Caudate nucleus (tissue), 63 donors: ENCODE measurements at places on chromosomes 6 and 20.

- no peak for DNase-seq
Observed at GRCh38 chr20:23456409-23456808, 3.7 kb upstream of the CST11 start.

GRCh38 chr6:156347656-156348055 is 429.5 kb upstream of the ARID1B start:
- DNase-seq: no peak

DNA sequence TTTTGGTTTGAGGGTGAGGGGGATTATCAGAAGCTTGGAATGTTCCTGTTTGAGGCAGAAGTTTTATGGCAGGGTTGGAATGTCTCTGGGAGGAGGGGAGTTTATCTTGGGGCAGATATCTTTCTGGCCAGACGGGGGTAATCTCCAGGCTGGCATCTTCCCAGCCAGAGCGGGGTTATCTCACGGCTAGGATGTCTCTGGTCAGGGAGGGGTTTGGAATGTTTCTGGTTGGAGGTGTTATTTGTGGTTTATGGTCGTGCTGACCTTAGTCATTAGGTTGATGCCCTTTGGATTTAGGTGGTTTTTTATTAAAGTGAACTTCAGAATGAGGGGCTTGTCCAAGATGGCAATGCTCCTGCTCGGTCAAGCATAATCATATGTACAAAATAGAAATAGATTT is 14.8 kb downstream of the PGK2 start:
- DNase-seq: no peak

DNA sequence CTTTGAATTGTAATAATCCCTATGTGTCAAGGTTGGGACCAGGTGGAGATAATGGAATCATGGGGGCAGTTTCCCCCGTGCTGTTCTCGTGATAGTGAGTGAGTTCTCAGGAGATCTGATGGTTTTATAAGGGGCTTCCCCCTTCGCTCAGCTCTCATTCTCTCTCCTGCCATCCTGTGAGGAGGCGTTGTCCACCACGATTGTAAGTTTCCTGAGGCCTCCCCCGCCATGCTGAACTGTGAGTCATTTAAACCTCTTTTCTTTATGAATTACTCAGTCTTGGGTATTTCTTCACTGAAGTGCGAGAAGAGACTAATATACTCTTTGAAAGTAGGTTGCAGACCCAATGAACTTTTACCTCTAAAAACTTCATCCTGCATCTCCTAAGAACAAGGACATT is 39.2 kb upstream of the KCNG1 start:
- DNase-seq: no peak

DNA sequence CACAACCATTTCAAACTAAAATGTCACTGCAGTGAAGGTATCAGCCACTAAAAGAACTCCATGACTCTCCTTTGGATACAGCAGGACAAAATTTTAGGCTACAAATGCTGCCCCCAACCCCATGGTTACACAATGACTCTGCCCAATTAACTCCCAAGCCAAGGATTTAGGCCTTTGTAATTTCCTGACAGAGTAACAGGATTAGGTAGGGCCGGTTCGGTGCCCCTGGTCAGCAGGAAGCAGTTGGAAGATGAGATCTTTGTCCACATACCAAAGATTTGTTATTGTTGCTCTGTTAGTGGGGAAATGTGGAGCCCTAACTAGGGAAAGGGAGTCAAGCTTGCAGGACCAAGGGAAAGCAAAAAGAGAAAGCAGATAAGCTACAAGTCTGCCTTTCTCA is 26.7 kb upstream of the RIPK1 start:
- no peak for DNase-seq

- DNase-seq: no peak
Observed at GRCh38 chr6:93792746-93793145, 373.4 kb upstream of the EPHA7 start.

- no peak for DNase-seq
Observed at GRCh38 chr6:155040901-155041650, 46.0 kb downstream of the TIAM2 start.

DNA sequence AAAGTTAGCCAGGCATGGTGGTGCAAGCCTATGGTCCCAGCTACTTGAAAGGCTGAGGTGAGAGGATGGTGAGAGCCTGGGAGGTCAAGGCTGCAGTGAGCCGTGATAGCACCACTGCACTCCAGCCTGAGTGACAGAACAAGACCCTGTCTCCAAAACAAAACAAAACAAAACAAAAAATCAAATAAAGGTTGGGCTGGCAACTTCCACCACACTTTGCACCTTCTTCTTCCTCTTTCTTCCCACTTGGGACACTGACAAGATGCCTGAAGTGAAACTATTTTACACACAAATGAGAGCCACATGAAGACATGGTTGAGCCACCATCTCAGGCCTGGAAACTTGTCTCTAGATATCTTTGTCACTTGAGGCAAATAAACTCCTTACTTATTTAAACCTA is 53.8 kb upstream of the CCDC28A start:
- no peak for DNase-seq

- peak; percentile 37 for DNase-seq
Observed at GRCh38 chr6:163404825-163405265, 9.7 kb upstream of the QKI start.

GRCh38 chr6:35532126-35532525 is 19.4 kb upstream of the TULP1 start:
- no peak for DNase-seq

- DNase-seq: no peak
Observed at GRCh38 chr6:39330476-39330875, 8.0 kb upstream of the KCNK16 start.

GRCh38 chr20:61575151-61575937 is 323.3 kb downstream of the CDH4 start:
- DNase-seq: no peak

DNA sequence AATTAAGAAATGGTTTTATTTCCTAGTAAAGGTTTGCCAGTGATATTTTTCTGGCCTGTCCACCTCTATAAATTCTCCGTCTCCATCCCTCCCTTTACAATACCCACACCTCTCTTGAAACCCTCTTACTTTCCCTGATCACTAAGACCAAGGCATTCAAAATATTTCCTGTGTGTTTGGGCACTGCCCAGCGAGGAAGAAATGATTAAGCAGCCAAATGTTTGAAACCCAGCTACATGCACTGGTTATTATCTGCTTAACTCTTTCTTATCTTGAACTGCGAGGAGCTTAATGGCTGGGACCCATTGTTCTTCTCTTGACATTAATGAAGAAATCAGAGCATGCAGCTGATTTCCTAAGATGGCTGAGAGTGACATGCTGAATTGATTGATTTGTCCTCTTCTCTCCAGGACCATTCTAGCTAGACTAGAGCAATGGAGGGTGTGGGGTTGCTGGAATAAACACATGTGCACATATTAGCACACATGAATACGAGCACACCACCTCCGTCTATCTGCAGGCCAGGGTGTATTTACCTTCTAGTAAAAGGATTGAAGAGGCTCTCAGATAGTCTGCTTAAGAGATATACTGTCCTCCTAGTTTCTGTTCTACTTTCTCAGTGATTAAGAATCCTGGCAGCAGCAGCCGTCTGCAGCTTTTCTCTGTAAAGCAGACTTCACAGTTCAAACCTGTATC is 46.1 kb upstream of the PRDM1 start:
- DNase-seq: no peak

DNA sequence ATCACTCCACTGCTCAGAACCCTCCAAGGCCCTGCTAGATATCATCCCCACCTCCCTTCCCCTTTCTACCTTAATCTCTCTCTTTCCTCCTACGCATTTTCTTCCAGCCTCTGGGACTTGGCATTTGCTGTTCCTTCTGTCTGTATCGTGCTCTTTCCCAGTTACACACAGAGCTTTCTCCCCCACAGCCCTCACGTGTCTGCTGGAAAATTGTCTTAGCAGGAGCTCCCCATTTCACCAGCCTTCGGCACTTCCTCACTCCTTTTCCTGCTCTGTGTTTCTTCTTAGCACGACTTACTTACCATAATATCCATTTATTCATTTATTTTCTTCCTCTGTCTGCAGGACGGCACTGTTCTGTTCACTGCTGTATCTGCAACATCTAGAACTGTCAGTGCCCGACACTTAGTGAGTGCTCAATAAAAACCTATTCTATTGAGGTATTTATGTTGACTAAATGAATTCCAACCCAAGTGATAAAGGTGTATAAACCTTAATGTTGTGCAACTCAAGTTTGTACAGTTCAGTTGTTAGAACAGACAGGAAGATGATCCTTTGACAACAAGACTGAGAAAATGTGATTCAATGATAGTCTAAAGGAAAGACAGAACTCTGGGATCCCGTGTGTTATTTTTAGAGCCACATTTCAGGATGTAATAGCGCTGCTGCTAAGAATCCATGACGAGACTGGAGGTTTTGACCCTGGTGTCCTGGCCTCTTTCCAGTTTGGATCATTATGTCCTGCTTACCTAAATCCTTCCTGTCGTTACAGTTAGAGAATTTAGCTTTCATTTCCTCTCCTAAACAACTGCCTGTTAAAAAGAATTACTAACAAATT is 170.1 kb upstream of the LAMP5 start:
- DNase-seq: no peak
